NCI-H510A treated with DMSO at 0.1 percent for 48 hours (cell line): ENCODE measurements at places on chromosomes 2 and 18.

DNA sequence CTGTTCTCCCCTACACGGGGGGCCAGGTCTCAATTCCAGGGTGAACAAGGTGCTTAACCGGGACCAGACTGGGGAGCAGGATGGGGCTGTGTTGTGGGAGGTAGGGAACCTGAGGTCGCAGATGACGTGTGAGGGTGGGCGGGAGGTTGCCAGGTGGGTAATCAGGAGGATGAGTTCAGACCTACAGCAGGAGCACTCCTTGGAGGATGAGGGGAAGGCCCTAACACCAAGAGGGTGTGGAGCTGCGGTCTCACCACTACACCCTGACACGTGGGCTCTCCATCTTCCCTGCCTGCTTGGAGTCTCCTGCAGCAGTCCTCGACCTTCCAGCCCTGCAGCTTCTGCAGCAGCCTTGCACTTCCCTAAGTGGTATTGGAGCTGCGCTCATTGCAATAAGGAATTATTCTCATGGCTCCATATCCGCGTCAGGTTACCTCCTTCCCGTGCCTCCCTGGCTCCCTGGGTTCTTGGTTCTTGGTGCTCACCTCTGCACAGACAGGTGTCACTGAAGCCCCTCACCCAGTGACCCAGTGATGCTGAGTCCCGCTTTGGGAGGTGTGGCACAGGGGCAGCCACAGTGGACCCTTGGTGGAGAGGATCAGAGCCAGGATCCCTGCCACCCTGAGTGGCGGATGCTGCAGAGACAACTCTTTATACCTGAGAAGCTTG, 15.5 kb downstream of the SH3BP4 start:
- no peak for DNase-seq

DNA sequence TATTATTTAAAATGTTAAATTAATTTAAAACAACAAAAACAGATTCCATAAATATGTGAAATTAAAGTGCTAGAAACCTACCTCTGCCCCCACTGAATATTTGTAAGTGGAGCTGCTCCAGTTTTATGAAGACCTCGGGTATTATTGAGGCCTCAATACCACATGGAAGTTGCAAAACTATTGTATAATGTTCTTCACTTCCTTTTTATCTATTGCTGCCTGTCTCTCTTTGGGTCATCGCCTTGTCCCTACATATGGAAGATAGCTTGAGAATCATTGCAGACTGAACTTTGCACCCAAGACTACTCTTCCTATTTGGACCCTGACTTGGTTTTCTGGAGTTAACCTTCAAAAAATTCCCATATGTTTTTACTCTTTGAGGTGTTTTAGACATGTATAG, 212.1 kb upstream of the NETO1 start:
- no peak for DNase-seq

GRCh38 chr2:240405684-240406313, 29.7 kb upstream of the GPC1 start:
- no peak for DNase-seq

GRCh38 chr2:79191081-79191480, 31.5 kb upstream of the REG3A start:
- no peak for DNase-seq

GRCh38 chr18:13232971-13233786, 14.6 kb downstream of the LDLRAD4 start:
- peak; percentile 46 for DNase-seq

DNA sequence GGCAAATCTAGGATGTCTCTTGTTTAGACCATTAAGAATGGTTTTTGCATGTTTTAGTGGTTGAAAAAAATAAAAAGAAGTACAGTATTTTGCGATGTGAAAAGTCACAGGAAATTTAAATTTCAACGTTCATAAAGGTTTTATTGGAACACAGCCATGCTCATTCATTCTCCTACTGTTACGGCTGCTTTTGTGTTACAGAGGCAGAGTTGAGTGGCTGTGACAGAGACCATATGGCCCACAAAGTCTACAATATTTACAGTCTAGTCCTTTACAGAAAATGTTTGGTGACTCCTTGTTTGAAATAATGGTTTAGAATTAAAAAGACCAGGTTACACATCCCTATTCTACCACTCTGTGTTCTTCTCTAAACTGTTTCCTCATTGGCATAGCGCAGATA, 48.1 kb downstream of the MYOM1 start:
- DNase-seq = no peak

DNA sequence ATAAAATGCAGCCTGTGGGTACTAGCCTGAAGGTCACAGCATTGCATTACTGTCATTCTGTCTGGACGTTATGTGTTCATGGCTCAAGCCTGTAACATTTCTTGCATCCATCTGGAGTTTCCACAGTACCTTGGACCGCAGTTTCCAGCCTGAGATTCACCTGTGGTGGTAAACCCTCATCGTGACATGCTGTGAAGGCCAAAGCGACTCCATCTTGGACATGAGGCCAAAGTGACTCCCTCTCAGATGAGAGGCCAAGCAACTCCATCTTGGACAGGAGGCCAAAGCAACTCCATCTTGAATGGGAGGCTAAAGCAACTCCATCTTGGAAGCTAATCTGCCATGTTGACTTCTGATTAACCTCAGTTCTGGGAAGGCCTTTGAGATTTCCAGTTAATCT, 257.7 kb upstream of the MYT1L start:
- no peak for DNase-seq

- DNase-seq = no peak
Measured at GRCh38 chr2:3952866-3953516, 249.6 kb downstream of the DCDC2C start.

- DNase-seq = no peak
Measured at GRCh38 chr18:72155327-72155726, 388.8 kb downstream of the CBLN2 start.
